ENCODE measurements at places on chromosomes 7 and 10. TPM values are rescaled to one million over a fixed set of nuclear protein-coding genes. Genes with fewer than 3 reads are reported as not detected.
A peak's percentile ranks its signal among the peaks of the same experiment; 100 is the strongest.

- no peak for DNase-seq
These were observed 132.8 kb downstream of the PTPN20 start for GRCh38 chr10:47043928-47044538.

DNA sequence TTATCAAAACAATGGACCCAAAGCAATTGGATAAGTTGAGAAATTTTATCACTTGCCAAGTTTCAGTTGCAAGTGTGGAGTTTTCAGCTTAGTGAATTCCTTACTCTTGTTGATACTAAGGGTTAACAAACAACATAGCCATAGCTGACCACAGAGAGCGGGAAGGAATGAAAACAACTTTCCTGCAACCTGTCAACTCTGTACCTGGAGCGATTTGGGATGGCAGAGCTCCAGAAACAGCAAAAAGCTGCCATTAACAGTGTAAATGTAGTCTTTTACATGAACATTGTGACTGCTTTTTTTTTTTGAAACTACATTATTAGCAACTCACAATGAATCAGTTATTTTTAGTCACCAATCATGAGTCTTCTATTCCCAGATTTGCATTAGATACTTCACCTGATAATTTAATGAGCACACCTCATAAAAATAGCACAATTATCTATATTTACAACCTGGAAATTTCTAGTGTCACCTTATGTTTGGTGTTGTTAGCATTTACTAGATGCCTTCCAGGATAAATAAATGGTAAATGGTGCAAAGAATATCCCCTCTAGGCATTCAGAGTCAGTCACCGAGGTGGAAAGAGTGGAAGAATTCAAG lies 47.6 kb upstream of the RAPGEF5 start:
- no peak for DNase-seq

GRCh38 chr10:129641982-129642381 lies 174.9 kb downstream of the MGMT start:
- no peak for DNase-seq

DNA sequence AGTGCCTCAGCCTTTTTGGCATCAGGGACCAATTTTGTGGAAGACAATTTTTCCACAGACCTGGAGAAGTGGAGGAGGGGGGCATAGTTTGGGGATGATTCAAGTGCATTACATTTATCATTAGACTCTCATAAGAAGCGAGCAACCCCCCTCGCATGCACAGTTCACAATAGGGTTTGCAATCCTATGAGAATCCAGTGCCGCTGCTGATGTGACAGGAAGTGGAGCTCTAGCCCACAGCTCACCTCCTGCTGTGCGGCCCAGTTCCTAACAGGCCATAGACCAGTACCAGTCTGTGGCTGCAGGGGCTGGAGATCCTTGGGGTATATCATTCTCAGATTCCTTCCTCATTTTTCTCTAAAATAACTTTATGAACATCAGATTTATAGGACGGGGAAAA lies 50.8 kb downstream of the ATAD1 start:
- DNase-seq = peak; percentile 9

DNA sequence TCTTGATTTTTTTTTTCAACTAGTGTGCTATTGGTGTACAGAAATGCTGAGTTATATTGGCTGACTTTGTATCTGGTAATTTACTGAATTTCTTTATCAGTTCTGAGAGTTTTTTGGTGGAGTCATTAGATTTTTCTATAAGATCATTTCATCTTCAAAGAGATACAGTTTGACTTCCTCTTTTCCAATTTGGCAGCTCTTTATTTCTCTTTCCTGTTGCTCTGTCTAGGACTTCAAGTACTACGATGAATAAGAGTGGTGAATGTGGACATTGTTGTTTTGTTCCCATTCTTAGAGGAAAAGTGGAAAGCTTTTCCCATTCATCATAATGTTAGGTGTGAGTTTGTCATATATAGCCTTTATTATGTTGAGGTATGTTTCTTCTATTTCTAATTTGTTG lies 50.2 kb downstream of the LOXL4 start:
- no peak for DNase-seq

DNA sequence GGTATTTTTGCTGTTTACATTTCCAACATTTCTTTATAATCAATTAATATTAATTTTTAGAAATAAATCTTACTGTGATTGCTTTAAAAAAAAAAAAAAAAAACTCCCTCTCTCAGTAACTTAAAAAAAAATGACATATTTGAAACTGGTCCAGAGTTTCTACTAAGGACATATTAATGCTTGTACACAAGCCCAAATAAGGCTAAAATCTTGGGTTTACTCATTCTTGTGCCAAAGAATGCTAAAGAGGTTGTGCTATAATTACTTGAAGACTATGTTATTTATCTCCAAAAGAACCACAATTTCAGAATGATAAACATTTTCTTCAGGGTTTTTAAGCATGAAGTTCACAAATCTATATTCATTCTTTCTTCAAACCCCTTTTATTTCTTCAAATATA lies 39.4 kb upstream of the PHF14 start:
- no peak for DNase-seq

GRCh38 chr7:95840953-95841950 lies 68.9 kb downstream of the DYNC1I1 start:
- no peak for DNase-seq

DNA sequence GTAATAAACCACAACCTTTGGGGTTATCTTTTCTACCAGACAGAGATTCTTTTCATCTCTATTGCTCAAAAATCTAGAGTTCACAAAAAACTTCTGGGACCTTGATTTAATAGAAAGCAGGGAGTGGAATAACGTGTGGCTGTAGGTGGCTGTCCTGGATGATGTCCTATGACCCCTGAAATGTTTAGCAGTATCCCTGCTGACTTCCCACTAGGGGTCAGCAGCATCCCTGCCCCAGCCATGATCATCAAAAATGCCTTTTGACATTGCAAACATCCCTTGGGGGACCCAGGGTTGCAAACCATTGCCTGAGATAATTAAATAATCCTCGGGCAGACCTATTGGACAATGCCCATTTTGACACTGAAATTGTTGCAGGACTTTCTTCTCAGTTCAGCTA lies 177.1 kb downstream of the USP6NL start:
- DNase-seq = no peak

DNA sequence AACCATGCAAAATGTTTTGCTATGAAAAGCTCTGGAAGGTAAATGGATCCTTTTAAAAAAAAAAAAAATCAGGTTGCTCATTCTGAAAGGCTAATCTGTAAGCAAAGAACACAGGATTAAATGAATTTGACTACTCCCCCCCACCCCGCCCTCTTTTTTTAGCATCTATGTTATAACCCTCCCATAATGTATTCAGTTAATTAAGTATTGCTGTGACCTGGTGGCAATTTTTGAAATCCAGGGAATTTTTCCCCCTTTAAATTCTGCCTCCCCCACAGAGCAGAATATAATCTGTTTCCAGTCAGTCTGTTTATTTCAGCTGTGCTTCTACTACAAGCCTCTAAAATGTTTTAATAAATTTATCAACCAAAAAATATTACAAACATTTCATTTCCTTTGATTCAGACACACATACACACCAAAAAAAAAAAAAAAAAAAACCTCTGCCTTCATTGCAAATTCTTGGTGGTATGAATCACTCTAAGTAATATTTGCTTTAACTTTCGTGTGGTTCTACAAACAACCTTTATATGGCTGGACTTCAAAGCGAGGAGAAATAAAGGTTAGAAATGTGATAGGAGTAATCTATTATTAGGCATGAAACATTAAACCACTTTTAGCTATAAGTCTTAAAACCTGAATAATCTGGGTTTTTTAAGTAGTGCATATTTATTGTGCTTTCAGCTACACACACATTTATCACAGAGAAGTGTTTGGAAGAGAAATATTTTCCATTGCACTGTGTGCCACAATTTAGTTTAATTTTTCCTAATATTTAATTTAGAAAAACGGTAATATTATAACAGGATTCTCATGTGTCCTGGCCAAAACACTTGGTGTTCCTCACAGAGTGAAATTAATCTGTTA lies 64.4 kb upstream of the ARID5B start:
- no peak for DNase-seq

DNA sequence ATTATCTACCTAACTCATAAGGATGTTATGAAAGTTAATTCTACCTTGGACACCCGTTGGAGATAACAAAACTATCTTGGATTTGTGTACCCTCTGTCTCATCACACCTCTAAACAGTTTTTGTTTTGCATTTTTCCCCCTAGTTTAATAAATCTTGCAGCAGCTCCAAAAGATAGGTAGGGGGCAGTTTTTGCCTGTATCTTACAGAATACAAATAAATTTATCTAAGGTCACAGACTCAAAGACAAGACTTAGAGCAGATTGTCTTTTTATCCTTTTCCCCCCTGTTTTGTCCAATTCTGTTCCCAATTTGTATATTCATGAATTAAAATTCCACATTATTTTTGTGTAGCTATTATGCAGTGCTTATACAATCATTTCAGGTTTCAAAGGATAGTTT lies 5.0 kb upstream of the SORCS1 start:
- DNase-seq = no peak

GRCh38 chr10:79275431-79275851 lies 71.8 kb upstream of the PPIF start:
- no peak for DNase-seq

GRCh38 chr10:86655173-86655540 lies 810 bp downstream of the OPN4 start:
- DNase-seq = no peak

DNA sequence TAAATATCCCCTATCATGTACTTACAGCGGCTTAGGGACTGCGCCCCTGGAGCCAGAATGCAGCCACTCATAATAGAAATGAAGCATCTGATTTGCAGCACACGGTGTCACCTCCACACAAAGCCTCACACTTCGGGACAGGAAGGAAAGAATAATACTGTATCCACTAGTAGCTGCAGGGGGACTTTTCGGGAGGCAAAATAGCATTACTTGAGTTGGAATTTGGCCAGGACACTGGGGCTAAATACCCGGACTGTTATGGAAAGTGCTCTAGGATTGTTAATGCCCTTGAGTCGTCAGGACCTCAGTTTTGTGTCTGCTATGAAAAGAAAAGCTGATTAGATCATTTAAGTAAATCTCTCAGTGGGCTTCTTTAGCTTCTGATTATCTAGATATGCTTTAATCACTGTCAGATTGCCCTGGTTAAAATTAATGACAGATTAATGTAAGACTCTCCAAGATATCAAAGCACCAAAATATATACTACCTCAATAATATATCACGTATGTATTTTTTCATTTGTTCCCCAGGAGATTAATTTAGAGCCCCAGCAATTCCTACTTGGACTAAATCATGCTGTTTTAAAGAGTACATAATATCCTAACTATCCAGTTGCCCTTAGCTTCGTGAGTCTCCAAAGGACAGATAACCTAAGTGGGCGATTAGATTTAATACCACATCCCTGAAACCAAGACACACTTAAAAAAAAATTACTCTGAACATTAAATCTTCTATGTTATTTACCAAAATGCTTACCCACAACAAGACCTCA lies 173.0 kb upstream of the NEBL start:
- DNase-seq = no peak

DNA sequence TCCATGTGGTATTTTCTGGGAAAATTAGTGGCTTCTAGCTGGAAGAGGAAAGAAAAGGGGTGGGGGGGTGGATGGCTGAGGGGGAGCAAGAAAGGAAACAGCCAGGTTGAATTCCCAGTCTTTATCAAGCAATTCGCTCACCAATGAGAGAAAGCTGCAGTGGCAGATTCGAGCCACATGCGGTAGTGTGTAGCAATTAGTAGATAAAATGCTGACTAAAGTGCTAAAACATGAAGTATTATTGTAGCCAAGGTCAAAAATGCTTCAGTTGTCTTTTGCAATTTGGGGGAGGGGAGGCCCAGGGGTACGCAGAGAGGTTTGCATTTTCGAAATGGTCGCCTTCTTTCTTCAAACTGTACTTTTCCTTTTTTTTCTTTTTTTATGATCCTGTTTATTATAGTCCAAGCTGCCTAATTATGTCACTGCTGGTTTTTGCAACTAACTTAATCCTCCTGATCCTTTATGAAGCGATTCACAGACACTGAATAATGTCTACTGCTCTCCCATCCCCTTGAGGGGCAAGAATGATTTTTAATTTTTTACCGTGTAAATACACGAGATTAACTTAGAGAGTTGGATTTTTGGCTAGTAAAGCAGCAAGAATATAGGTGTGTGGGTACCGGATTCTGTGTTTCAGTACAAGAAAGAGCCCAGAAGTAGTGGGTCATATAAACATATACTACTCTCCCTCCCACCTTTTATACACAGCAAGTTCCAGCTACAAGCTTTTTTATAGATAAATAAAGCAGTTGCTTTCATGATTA lies 3.6 kb upstream of the ARID5B start:
- DNase-seq = peak; percentile 29

DNA sequence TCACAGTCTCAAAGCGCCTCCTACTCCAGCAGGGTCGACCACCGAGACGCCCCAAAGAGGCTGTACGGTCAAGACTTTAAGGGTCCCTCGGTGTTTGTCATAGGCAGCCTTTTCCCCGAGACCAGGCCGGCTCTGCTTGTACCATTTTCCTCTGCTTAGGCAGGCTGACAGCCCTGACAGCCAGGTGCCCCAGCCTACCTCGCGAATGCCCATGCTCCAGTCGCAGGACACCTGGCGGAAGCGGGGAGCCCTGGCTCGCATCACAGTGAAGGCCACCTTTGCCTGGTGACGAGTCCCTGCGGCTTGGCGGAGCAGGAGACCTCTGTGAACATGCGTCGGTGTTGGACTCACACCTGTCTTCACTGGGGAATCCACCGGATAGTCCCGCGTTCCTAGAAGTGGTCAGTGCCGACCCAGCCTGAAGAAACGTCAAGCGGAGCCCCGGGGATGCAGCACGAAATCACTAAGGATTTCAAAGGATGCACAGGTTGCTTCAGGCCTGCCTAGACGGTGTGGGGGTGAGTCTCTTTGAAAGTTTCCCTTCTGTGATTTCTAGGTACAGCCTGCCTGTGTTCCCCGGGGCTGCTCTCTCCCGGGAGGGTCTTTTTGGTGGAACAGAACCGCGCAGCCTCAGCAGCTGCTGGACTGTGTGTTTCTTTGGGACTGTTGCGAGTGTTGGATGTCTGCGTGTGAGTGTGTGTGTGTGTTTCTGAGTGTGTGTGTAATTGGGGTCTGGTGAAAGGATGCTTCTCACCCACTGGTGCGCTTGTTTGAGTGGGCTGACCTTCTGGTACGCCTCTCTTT lies 30.5 kb upstream of the ZNF273 start:
- DNase-seq = no peak

GRCh38 chr10:90674461-90674860 lies 183.4 kb downstream of the HTR7 start:
- DNase-seq = no peak

GRCh38 chr7:38102507-38102906 lies 75.5 kb upstream of the STARD3NL start:
- no peak for DNase-seq

DNA sequence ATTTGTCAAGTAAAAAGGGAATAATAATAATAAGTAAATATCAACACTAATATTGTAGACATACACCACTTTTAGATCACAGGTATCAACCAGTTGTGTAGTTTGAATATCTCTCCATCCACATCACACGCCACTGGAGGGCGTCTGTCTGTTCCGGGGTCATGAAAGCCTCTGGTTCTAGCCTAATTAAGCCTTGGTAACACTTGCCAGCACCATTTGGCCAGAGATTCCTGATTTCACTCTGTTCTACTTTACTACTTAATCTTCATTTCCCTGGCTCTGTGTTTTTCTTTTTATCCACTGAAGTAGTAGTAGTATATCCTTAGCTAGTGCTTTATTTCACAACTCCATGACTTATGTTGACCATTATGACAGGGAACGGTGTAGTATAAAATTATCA lies 285.6 kb upstream of the POM121L12 start:
- peak; percentile 14 for DNase-seq

GRCh38 chr7:108468246-108468645 lies 12.0 kb upstream of the NRCAM start:
- no peak for DNase-seq

The ADARB2 gene
- 54.9 TPM for total RNA-seq

The HGF gene
- 0.82 TPM for total RNA-seq

The PTTG1IP2 gene
- total RNA-seq = not detected

The RBAK gene
- total RNA-seq = 16.4 TPM

The KAZALD1 gene
- 10.6 TPM for total RNA-seq

All from endothelial cell (in vitro differentiated cells).